ENCODE measurements at places on chromosomes 11 and 22.

GRCh38 chr11:122179961-122180834 is 64.2 kb upstream of the BLID start:
- DNase-seq = peak; percentile 97

- DNase-seq = no peak
These were observed 98.5 kb downstream of the TMEM135 start for GRCh38 chr11:87136236-87136635.

DNA sequence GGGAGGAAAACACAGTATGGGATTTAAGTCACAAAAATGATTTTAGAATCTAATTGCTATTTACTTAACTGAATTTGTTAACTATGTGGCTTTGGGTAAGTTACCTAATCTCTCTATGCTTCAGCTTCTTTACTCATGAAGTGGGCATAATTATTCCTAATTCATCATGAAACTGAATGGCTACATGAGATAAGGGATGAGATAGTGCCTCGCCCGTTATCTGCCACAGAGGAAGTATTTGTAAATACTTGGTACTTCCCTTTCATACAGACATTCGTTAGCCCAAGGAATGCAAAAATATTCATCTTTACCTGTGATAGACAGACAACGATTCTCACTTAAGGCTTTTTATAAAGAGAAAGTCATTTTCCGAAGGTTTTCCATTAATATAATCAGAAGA is 221.2 kb upstream of the BLID start:
- DNase-seq = no peak

GRCh38 chr11:118845369-118845768 is 38.3 kb upstream of the CXCR5 start:
- DNase-seq = peak; percentile 32

- no peak for DNase-seq
These were observed 403.5 kb upstream of the LUZP2 start for GRCh38 chr11:24093375-24093774.

DNA sequence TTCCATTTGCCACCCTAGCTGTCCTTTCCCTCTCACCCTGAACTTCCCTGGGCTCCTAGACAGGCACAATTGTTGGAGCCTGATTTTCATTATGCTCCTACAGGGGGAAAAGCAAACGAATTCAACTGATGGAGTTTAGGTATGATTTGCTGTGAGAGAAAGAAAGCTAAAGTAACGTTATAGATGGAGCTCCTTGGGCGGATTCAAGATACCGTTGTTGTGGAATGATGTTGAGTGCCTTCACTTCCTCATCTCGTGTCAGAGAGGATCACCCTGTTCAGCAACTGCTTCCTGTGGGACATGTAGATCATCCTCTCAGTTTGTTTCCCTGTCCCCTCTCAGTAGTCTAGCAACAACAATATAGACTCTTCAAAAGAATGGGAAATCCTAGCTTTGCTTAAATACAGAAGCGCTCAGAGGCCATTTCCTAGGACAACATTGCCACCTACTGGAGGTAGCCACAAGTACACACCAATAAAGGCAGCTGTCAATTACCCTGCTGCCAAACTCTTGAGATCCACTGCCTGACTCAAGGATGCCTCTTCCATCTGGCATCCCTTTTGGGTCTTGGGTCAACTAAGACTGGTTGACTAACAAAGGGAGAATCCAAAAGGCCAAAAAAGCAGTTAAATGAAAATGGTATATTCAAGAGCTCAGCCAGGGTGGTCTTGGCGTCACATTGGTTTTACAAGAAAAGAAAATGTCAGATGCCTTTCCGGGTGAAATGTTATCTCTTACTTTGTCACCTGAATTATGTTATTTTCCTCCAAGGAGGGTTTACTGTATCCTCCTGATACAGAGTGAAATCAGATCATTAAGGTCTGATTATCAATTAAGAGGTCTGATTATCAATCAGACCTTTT is 13.5 kb upstream of the DTX4 start:
- no peak for DNase-seq

DNA sequence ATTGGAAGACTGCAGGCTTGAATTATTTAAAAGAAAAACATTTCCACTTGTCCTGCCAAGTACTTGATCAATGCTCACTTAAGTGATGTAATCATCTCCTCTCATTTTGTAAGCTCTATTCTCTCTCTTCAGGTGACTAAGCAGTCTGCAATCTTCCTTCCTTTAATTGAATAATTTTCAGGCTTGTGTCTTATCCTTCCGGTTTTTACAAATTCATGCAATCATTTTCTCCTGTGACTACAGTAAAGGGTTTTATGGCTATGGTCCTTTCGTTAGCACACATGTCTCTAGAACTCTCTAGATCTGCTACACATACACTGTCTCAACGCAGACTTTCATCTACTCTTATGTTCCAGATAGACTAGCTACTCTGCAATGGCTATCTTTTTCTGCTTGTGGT is 12.6 kb upstream of the UPB1 start:
- DNase-seq = peak; percentile 68

GRCh38 chr11:13962562-13963168 is at the start of gene SPON1:
SPON1 (plus strand) TSS chr11:13962723; CDS start chr11:13962905, 182 bp downstream.
- no peak for DNase-seq

DNA sequence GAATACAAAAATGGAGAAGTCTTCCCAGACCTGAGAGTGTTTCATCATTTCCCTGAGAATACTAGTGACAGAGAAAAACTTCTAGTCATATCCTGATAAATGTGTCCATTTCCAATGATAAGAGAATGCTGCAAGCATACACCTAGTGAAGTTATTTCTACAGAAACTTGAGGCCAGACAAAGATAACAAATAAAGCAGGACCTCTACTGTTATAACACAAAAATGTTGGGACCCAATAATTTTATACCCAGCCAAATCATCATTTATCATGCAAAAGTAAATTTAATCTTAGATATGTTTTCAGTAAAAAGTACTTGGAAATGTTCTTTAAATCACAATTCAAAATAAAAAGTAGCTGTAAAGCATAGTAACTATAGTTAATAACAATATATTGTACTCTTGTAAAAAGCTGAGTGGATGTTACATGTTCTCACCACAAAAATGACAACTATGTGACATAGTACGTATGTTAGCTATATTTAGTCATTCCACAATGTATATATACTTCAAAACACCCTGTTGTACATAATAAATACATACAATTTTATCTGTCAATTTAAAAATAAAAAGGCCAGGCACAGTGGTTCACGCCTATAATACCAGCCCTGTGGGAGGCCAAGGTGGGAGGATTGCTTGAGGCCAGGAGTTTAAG is 12.6 kb downstream of the RRAS2 start:
- no peak for DNase-seq

- no peak for DNase-seq
These were observed 21.7 kb downstream of the UBASH3B start for GRCh38 chr11:122677256-122677655.

DNA sequence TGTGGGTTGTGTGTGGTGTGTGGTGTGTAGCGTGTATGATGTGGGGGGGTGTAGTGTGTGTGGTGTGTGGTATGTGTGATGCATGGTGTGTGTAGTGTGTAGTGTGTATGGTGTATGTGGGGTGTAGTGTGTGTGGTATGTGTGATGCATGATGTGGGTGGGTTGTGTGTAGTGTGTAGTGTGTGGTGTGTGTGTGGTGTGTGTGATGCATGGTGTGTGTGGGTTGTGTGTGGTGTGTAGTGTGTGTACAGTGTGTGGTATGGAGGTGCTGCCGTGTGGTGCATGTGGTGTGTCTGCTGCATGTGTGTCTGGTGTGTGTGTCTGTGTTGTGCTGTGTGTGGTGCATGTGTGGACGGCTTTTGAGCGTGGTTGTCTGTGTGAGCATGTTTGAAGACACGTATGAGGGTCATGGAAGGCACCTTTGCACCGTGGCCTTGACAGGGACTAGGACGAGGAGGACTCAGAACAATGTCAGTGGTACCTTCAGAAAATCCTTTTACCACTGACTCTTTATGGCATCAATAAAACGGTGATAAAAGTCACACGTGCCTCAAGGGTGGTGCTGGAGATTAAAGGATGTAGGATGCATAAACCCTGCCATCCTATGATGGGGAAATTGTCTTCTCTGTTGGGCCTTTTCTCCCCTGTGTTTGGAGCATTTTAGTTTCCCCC is 328.7 kb upstream of the B3GAT1 start:
- no peak for DNase-seq

GRCh38 chr11:56659755-56660154 is 3.7 kb upstream of the OR5AR1 start:
- DNase-seq = no peak

GRCh38 chr22:49622241-49623105 is 205.2 kb downstream of the BRD1 start:
- no peak for DNase-seq

DNA sequence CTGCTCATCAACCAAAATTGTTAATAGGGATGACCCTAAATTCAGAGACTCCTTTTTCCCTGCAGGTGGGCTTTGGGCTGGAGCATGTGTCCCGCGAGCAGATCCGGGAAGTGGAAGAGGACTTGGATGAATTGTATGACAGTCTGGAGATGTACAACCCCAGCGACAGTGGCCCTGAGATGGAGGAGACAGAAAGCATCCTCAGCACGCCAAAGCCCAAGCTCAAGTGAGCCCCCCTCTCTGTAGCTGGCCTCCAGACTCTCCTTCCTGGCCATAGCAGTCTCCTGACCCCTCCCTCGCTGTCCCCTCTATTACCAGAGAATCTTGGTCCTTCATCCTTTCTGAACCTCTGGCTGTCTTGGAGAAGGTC is 47.9 kb upstream of the RAB1B start:
- DNase-seq = no peak

GRCh38 chr11:60175860-60176275 is 7.0 kb downstream of the MS4A6A start:
- no peak for DNase-seq

DNA sequence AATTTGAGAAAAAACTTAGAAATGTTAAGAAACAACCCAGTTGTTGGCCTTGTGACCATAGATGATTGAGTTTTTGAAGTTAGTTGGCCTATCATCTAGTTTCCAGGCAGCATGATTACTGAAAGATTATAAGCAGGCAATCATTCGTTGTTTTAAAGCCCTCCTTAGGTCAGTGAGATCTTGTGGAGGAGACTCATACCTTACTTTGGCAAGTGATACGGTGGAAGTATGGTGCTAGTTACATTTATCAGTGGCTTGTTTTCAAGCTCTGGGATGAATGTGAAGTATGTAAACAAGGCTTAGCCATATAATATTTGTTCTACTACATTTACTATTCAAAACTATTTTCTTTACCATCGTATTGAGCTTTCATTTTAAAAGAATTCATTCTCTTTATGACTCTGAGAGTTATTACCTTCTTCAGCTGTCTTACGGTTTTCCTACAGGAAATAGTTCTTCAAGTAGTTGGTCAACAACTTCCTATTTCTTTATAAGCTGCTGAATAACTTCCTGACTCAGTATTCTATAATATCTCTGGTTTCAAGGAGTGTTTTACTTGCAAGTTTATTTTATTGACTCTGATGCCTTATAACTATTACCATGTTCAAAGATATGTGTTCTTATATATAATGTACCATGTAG is 7.3 kb downstream of the YAP1 start:
- no peak for DNase-seq

- no peak for DNase-seq
These were observed 3.7 kb downstream of the UPB1 start for GRCh38 chr22:24498824-24499223.

DNA sequence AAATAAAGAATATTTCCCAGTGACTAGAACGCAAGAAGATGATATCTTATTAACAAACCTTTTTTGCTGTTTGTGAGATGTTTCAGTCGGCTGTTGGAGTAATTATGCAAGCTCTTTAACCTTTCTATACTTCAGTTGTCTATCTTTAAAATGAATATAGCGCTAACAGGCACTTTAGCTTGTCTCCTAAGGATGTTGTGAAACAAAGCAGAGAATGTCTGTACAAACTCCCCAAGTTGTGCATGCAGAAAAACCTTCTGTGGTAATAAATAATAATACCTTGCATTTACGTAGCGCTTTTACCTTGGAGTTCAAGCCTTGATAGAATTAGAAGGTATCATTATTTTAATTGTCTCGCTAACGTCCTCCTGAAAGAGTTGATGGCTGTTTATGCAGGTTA is 1.9 kb upstream of the KDM2A start:
- no peak for DNase-seq

GRCh38 chr11:132444911-132445310 is 1074.5 kb downstream of the NTM start:
- DNase-seq = no peak

DNA sequence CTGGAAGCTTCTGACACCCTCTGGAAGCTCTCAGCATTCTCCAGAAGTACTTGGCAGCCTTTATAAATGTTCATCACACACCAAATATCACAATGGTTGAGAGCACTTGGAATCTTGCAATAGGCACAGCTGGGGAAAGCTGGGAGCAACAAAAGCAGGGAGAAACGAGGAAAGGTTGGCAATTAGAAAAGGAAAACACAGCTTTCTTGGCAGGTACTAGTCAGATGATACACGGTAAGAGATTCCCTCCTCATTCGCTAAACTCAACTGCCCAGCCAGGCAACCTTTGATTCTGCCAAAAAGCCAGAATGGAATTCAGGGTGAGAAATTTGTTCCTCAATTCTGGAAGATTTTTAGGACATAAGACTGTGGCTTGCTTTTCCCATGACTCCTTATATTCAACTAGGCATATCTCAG is 576.9 kb upstream of the ANO5 start:
- DNase-seq = no peak

DNA sequence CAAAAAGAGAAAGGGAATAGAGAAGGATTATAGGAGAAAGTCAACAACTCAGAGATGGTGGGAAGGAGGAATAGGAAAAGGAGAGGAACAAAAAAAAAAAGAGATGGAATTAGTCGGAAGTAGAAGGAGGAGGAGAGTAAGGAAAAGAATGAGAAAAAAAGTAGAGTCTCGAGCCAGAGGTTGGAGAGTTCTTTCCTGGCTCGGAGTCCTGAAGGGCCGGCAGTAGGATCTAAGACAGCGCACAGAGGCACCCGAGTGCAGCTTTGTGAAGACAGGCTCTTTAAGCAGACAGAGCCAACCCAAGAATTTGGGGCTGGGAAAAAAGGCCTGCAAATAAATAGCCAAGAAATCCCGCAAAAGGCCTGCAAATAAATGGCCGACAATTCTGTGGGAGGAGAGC is 170.4 kb upstream of the CCDC90B start:
- DNase-seq = no peak

GRCh38 chr11:35236667-35237003 is 97.7 kb downstream of the CD44 start:
- DNase-seq = no peak

GRCh38 chr11:83118814-83119213 is 38.1 kb upstream of the PCF11 start:
- DNase-seq = no peak

DNA sequence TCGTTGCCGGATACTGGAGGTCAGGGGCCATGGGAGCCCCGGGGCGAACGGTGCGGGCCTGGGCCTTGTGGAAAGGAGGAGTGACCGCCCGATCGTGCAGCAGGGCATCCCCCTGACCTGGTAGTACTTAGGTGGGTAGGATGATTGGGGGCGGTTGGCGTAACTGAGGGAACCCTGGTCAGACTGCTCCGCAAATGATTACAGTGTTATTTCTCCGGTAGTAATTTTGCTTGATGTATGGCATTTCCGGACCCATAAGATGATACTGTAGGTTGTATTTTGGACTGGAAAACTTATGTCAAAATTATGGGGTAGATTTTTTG is 762 bp downstream of the MTMR3 start:
- no peak for DNase-seq

GRCh38 chr11:60971520-60971919 is at the start of gene CD6:
CD6 (plus strand) TSS chr11:60971680; CDS start chr11:60971866, 186 bp downstream.
- DNase-seq = no peak

GRCh38 chr11:92399705-92400104 is 175.1 kb downstream of the FAT3 start:
- DNase-seq = no peak
